WTC11 (cell line): ENCODE measurements at places on chromosomes 16 and 17. TPM values are rescaled to one million over a fixed set of nuclear protein-coding genes. Genes with fewer than 3 reads are reported as not detected.

The GNG13 gene
- 0.34 TPM in 1 of 3 replicates, not detected in the others for total RNA-seq

DNA sequence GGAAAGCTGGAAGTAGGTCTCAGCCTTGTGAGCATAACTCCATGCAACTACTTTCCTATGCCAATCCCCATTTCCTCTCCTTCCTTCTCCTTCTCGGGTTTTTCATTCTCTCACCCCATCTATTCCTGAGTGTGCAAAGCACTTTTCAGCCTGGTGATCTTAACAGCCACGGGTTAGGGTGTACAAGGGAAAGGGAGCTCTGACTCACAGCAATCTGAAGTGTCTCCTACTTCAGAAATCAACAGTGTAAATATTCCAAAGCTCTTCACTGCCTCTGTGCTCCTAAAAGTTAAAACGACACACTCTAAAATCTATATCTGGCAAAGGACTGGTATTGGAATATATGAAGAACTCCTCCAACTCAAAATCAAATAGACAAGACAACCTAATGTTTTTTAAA is 268.0 kb upstream of the IRX3 start:
- peaks cover 9% of the 10 kb centered on the region; the same call in 1 of the 2 replicates for H3K4me1 ChIP-seq
- no peak overlapping the region for H3K4me3 ChIP-seq
- peaks cover 5% of the 10 kb centered on the region for H3K27me3 ChIP-seq
- H3K27ac ChIP-seq = no peak overlapping the region

DNA sequence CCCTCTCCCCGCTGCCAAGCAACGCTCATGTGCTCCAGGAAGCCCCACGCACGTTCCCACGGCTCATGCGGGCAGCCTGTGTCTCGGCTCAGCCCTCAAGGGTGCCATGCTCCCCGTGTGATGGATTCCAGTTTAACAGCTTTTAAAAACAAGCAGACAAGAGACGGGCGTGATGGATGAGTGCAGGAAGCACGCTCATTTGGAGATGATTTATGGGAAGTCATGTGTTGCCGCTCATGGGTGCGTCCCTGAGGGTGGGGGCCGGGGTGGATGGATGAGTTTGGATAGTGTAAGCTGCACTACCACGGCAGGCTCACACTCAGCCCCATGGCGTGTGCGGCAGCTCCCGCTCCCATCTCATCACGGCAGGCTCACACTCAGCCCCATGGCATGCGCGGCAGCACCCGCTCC is 132.8 kb downstream of the RBFOX3 start:
- no peak overlapping the region for H3K4me3 ChIP-seq
- peaks cover 16% of the 10 kb centered on the region for H3K4me1 ChIP-seq
- no peak for DNase-seq
- H3K27ac ChIP-seq = no peak overlapping the region
- peaks cover 2% of the 10 kb centered on the region; the same call in 1 of the 2 replicates for H3K27me3 ChIP-seq

DNA sequence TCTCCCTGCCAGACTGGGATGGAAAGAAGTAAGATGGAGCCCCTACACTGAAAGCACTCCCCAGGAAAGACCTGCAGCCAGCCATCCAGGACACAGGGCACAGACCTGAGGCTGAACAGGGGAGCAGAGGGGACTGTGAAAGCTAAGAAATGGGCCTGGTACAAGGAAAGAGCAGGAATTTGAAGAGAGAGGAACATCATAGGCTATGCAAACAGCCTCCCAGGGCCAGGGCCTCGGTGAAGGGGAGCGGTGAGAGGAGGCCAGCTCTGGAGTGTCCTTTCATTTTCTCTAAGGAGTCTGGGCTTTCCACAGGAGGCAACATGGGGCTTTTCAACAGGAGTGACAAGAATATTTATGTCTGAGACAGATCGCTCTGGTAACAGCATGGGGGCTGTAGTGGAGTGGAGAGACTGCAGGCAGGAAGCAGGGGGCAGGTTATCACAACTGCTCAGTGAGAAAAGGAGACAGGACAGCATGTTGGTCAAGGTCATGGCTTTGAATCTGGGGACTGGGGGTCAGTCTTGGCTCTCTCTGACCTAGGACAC is 50.1 kb downstream of the TOM1L2 start:
- H3K27me3 ChIP-seq = no peaks in the 10 kb centered on the region
- H3K27ac ChIP-seq = peak overlapping the region; percentile 70
- H3K36me3 ChIP-seq = no peaks in the 10 kb centered on the region
- peaks cover 36% of the 10 kb centered on the region for H3K4me1 ChIP-seq

The NPIPA7 gene
- total RNA-seq = 4.9 to 8.5 TPM (median 7.1 TPM) in 3 replicates
